ENCODE measurements at places on chromosomes 4 and X. TPM values are rescaled to one million over a fixed set of nuclear protein-coding genes. Genes with fewer than 3 reads are reported as not detected.

DNA sequence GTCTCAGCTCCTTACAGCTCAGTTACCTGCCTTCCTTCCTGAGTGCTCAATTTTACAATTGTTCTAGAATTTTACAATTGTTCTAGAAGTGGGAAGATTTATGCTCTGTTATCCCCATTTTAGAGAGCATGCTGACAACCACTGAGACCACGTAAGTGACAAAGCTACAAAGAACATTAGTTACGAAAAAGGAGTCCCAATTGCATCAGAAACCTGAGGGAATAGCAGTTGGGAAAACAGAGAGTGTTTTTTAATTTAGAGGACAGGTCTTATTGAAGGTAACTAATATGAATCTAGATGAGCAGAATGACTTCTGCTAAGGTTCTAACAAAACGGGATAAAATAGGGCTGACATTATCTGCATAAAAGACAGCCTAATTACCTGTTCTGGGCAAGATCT lies 103.3 kb downstream of the THOC2 start:
- no peak for DNase-seq

DNA sequence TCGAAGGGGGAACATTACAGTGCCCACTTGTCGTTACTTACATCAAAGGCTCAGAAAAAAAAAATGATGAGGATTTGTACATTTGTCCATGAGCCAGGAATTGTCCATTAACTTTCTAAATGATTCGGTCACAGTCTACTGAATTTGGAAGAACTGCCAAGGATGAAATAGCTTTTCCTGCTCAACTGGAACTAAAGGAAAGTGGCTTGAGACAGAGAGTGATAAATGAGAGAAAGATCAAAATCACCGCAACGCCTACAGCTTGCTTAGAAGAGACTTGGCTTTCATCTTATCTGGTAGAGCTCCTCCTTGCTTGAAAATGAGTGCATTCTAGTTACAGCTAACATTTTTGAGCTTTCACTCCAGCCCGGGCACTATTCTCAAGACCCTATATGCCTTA lies 55.5 kb upstream of the ADGRG2 start:
- no peak for DNase-seq

GRCh38 chr4:187929024-187929423 lies 66.5 kb upstream of the ZFP42 start:
- DNase-seq = no peak

DNA sequence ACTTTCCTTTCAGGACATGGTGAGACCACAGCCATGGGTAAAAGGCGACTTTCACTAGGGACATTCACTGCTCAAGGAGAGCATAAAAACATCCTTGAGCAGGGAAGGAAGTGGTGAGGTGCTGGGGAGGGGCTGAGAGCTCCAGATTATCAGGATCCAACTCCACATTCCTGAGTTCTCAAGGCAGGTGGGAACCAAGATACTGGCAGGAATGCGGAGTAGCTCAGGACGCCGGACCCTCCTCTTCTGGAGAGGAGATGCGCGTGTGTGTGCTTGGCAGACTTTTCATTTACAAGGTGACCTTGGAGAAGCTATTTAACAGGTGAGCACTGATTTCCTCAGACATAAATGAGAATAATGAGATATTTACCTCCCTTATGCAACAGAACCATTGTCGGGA lies 41.3 kb upstream of the TXK start:
- no peak for DNase-seq

- no peak for DNase-seq
Observed at GRCh38 chrX:72604112-72604511, 31.5 kb upstream of the HDAC8 start.

DNA sequence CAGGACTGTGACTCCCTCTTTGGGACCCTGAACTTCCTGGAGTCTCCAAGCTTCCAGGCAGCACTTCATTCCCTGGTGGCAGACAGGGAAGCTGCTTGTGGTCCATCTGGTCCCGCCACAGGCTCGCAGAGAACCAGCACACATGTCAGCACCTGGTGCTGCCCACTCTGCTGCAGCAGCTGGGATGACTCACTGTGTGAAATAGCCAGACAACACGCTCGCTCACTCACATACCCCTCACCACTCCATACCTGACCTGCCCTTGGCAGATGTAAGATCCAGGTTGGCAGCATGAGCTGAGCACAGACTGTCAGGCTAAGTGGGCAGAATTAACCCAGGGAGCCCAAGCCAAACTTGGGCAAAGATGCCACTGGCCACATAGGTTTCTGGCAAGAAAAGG lies 613.5 kb downstream of the PCDH18 start:
- no peak for DNase-seq

DNA sequence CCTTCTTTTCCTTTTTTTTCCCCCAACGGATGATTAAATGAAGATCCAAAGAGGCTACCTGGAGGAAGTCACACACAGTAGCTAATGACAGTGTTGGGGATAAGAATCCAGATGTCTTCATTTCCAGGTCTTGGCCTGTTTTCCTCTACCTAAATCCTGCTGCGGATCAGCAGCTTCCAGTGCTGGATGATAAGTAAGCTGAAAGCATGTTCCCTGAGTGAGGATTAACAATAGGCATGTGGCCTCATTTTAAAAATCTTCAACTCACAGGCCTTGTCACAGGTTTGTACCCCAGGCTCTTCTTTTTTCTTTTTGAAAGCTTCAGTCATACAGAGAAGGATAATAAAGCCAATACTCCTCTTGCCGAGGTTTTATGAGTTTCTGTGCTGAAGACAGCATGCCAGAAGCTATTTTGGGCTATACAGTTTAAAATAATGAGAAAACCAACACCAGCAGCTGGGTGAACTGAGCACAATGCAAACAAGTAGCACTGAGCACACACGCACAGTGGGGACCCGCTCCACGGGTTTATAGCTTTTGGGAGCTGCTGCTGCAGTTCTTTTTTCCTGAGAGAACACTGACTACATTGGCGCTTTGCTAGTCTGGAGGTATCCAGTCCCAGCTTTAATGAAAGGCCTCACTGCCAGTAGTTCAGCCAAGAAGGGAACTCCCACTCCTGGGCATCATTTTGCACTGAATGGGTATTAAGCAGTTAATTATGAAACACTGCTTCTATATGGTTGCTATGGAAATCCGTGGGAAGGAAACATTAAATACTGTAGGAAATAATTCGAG lies 184.2 kb upstream of the CTSO start:
- no peak for DNase-seq

GRCh38 chr4:6480534-6481088 lies 8.2 kb upstream of the PPP2R2C start:
- DNase-seq = no peak

Gene CXXC4
- not detected for total RNA-seq

Gene CYSLTR1
- total RNA-seq = 0.36 TPM

Gene PTPN13
- 0.10 TPM for total RNA-seq

Gene LARP1B
- 21.8 TPM for total RNA-seq

Gene NXF2B
- not detected for total RNA-seq

Gene MTNR1A
- not detected for total RNA-seq

All from activated naive CD8-positive, alpha-beta T cell treated with anti-CD3 and anti-CD28 coated beads for 36 hours (primary cell).